ENCODE measurements at places on chromosomes 3 and 15.

DNA sequence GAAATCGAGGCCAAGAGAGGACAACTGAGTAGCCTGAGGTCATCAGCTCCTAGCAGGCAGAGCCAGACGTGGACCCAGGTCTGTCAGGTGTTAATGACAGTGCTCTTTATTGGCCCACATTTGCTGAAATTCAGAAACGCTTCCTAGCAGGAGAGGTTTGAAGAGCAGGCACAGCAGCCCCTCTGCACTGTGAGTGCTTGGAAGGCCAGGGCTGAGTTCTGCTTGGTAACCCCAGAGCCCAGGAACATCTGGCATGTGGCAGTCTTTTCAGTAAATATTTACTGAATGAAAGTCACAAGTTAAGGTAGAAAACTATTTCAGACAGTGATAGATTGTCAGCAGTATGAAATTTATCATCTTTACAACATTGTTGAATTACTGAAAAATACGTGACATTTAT lies 102.4 kb downstream of the PLCL2 start:
- DNase-seq: no peak

DNA sequence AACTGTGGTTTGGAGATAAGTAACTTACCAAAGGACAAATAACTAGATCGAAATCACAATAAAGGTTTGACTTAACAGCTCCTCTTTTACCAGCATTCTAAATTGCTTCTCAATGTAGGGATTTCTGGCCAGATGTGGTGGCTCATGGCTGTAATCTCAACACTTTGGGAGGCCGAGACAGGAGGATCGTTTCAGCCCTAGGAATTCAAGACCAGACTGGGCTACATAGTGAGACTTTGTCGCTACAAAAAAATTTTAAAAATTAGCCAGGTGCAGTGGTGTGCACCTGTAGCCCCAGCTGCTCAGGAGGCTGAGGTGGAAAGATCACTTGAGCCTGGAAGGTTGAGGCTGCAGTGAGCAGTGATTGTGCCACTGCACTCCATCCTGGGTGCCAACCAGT lies 17.4 kb upstream of the IGF2BP2 start:
- DNase-seq: no peak

DNA sequence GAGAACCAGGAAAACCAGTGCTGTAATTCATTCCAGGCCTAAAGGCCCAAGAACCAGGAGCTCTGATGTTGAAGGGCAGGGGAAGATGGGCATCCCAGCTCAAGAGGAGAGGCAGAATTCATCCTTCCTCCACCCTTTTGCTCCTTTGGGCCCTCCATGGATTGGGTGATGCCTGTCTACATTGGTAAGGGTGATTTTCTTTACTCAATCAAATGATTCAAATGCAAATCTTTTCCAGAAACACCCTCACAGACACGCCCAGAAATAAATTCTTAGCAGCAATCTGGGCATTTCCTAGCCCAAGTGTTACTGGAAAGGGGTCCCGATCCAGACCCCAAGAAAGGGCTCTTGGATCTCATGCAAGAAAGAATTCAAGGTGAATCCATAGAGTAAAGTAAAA lies 17.6 kb upstream of the APOD start:
- no peak for DNase-seq

- DNase-seq: no peak
Measured at GRCh38 chr3:119304201-119304713, 10.1 kb downstream of the ARHGAP31 start.

DNA sequence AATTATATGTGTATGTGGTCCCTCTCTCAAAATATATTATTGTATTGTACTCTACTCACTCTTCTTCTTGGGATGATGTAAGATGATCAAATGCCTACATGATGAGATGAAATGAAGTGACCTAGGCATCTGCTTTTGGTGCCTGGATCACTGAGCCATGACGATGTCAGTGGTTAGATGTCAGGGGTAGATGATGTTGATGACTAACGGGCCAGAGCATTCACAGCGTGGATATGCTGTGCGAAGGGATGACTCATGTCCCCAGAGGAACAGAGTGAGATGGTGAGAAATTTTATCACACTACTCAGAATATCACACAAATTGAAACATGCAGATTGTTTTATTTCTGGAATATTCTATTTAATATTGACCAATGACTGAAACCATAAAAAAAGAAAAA lies 233.9 kb upstream of the CADM2 start:
- DNase-seq: no peak

DNA sequence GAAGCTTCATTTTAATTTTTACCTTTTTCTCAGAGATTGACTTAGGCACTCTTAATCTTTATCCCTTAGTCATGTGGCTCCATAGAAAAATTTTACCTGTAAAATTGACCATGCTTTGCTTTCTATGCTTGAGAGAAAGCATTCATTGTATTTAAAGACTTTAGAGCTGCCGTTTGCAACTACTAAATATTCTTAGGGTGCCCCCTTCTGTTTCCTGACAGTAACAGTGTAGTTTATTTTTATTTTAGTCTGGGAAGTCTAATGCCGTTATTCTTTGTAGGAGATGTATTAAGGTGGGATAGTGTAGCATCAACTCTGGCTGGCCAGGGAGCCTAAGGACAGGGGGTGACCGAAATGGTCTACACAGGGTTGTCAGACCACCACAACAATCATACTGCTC lies 84.5 kb upstream of the SYNPR start:
- DNase-seq: peak; percentile 36

GRCh38 chr3:54563501-54564200 lies 364.2 kb downstream of the LRTM1 start:
- no peak for DNase-seq

DNA sequence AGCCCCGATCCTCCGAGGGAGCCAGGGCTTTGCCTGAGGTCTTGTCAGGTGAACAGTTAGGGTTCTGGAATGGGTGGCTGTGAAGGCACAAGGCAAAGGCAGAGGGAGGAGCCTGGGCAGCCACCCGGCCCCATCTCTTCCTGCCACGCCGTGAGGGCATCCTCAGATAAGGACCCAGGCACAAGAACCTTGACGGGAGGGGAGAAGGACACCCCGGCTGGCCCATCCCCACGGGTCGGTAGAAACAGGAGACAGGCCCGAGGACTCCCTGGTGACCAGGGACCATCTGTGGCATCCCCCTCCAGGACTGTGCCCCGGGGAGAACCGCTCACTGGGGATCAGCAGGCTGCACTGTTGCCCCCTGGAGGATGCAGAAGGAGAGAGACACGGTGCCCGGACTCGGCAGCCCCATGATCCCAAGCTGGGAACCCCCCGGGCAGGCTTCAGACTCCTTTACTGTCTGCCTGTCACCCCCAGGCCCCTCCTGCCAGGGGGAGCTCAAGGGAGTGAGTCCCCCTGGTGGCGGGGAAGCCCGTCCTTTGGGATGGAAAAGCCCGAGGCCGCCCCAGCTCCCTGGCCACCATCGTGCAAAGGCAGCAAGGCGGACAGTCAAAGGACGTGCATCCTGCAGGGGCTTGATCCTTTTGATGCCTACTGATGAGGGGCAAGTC lies 12.3 kb upstream of the PCSK6 start:
- DNase-seq: no peak

GRCh38 chr3:69282181-69282580 lies 103.7 kb downstream of the FRMD4B start:
- no peak for DNase-seq

- no peak for DNase-seq
Measured at GRCh38 chr3:15313461-15313860, 18.9 kb downstream of the SH3BP5 start.

GRCh38 chr3:106227068-106227467 lies 358.3 kb upstream of the CBLB start:
- no peak for DNase-seq

DNA sequence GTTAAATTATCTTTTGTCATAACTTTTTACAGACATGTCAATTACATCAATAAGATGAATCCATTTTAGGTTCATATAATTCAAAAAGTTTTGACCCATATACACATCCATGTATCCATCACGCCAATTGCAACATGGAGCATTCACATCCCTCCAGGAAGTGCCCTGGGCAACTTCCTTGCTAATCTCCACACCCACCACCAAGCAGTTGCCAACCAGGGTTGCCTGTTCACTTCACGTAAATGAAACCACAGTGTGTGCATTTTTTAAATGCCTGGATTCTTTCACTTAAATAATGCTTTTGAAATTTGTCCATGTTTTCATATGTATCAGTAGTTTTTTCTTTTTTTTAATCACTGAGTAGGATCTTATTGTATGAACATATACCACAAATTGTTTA lies 40.7 kb upstream of the LYZL4 start:
- no peak for DNase-seq

DNA sequence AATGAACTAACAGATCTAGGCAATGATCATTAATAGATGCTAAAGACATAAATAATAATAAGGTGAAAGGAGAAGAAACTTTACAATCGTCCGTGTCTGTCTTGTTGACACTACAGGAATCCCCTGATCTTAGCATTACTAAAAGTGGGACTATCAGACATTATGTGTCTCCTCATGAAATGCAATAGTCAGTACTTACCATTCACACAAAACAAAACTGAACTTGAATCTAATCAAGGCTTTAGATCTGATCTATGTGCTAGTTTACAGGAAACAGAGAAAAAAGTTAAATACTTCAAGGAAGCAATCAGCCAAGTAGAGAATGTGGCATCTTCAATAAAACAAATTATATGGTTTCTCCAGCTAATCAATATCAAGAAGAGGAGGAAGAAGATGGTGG lies 73.7 kb downstream of the PIK3CB start:
- DNase-seq: no peak

DNA sequence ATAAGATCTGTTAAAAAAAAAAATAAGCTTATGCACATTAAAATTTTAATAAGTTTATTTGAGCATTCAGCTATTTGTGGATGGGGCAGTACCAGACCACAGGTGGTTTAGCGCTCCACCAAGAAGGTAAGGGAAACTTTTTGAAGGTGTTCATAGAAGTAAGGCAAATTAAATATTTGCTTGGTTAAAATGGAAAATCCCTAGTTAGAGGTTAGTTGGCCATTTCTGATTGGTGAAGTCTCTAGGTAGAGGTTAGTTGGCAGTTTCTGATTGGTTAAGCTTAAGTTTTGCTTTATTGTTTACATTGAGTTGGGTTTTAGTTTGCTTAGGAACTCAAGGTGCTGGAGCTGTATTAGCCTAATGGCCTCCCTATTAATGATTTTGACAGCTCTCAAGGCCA lies 30.7 kb downstream of the SCN11A start:
- no peak for DNase-seq

- DNase-seq: no peak
Measured at GRCh38 chr3:127682561-127682960, 9.8 kb downstream of the ABTB1 start.

DNA sequence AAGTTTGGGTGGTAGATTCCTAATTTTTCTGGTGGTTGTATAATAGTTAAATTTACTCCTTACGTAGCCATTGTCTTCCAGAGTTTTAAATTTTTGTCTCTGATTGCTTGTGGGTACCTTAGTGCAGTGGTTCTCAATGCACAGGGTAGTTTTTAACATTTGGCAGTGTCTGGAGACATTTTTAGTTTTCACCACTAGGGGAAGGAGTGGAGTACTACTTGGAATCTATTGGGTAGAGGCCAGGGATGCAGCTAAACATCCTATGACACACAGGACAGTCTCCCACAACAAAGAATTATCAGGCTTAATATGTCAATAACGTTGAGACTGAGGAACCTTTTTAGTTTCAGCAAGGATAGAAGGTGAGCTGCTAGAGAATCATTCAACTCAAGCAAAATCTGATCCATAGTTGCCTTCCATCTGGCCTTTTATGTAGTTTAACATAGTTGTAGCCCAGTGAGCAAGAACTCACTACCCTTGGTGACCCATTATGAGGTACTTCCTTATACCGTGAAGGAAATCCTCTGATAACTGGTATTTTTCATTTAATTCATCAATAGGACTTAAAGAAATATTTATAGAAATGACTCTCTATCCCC lies 8.6 kb upstream of the STX19 start:
- peak; percentile 0 for DNase-seq

DNA sequence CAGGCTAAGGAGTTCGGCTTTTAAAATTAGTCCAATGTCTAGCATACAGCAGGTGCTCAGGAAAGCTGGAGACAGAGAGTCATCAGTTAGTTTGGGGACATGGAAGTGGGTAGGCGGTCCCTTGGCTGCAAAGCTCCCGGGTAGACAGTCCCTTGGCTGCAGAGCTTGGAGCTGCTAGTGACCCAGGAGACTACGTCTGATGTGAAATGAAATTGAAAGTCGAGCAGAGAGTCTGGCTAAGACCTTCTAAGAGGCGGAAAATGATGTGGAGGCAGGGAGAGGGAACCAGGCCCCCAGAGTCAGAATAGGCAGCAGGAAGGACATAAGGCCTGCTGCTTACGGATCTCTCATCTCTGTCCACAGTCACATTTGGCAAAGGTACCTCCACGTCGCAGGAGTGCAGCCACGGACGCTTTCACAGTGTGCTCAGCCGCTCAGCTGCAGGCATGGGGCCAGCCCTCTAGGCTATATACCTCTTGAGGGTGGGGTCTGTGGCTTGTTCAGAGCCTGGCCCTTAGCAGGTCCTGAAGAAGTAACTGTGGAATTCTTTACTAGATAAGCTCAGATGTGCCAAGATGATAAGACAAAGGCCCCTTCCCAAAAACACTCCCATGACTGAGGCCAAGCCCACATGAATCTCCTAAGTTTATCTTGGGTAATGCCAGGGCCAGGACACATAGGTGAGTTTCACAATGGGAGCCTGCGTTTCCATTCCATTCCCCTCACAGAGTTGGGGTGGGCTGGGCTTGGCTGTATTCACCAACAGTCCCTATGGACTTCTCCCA lies 131.7 kb downstream of the XXYLT1 start:
- DNase-seq: no peak

- DNase-seq: no peak
Measured at GRCh38 chr15:39888809-39889208, 31.3 kb downstream of the GPR176 start.

GRCh38 chr15:99296386-99296785 lies 45.1 kb downstream of the LRRC28 start:
- no peak for DNase-seq

GRCh38 chr3:12495749-12496452 lies 11.6 kb downstream of the TSEN2 start:
- DNase-seq: no peak

DNA sequence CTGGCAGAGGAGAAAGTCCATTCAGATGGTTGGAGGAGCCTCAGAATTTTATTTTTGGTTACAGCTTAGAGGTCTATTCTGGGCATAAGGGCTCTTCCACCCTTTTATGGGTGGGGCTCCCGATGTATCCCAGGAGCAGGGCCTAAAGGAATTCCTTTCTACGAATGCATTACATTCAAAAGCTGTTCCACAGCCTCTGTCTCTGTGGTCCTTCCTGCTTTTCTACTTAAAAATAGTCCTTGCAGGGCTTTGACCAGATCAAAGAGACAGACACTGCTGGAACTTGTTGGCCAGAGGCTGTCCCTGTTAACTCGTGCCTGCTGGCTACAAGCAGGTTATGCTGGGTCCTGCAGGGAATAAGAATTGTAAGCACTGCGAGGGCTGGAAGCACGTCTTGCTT lies 14.4 kb upstream of the NOX5 start:
- DNase-seq: no peak

All from NCI-H2171 (cell line).